ENCODE measurements at places on chromosomes 5 and 9. TPM values are rescaled to one million over a fixed set of nuclear protein-coding genes. Genes with fewer than 3 reads are reported as not detected.

DNA sequence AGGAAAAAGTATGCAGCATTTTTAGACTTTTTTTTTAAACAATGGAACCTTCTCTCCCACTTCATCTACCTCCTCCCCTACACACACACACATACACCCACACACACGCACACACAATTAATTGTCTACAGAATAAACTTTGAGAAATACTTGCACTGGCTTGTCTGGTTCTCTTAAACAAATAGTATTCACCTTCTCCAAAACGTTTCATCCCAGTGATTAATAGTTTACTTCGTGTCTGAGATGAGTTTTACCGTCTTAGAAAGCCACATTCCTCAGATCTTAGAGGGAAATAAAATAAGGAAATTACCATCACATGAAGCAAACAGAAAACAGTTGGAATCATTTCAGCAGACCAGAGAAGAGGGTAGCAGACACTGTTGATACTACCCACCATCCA, 570.6 kb upstream of the CLINT1 start:
- no peaks in the 10 kb centered on the region for H3K36me3 ChIP-seq
- no peak overlapping the region for H3K27ac ChIP-seq
- H3K27me3 ChIP-seq: no peaks in the 10 kb centered on the region
- no peak for DNase-seq

The IQGAP2 gene
- total RNA-seq: 19.8 TPM

- H3K27me3 ChIP-seq: no peaks in the 10 kb centered on the region
- no peak for DNase-seq
- no peaks in the 10 kb centered on the region for H3K4me1 ChIP-seq
- no peaks in the 10 kb centered on the region for H3K36me3 ChIP-seq
- no peak overlapping the region for H3K4me3 ChIP-seq
These were observed 715.1 kb downstream of the MAT2B start for GRCh38 chr5:164220522-164220921.

DNA sequence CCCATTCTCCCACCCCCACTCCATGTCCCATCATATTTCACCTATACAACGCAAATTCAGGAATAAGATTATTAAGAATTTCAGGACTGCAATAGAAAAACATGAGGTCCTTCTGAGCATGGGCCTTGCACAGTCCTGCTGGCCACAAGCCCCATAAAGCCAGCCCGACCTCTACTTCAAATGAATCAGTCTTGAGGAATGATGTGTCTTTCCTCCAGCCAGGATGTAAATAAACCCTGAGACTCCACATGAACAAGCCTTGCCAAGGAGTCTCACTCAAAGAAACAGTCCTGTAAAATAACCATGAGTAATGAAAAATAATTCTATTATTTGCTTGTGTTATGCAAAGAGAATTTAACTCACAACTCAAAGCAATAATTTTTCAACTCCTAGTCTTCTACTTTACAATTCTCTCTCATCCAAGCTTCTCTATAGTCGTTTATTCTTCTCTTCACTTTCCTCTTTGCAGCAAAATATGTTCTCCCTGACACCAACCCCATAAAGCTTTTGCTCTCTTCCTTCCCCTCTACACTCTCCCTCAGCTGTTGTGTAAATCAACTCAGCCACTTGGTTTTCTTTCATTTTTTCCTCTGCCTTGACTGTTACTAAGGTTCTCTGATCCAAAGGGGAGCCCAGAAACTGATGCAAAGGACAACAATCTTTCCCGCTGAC, 140.1 kb upstream of the MOCS2 start:
- no peaks in the 10 kb centered on the region for H3K4me1 ChIP-seq
- peak overlapping the region; percentile 68 for H3K27ac ChIP-seq
- DNase-seq: no peak
- H3K27me3 ChIP-seq: no peaks in the 10 kb centered on the region
- H3K36me3 ChIP-seq: no peaks in the 10 kb centered on the region

The PGM5 gene
- total RNA-seq: 70.9 TPM

The CARD9 gene
- total RNA-seq: 0.43 TPM

DNA sequence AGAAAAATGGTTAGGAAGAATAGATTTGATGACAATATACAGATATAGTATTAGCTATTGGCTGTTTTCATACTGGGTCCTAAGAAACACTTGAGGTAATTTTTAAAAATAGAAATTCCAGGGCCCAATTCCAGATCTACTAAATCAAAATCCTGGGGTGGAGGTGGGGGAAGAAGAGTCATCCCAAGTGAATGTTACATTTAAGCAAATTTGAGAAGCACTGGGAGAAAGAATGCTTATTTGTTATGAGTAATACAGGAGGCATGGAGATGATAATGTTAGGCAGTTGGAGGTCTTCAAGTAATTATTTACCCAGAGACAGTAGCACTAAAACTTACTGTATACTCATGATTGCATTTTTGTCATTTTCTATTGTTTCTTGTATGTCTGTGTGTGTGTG, 93.0 kb upstream of the DAB2 start:
- peaks cover 18% of the 10 kb centered on the region for H3K4me1 ChIP-seq
- H3K4me3 ChIP-seq: no peak overlapping the region
- H3K36me3 ChIP-seq: no peaks in the 10 kb centered on the region
- no peak for DNase-seq

DNA sequence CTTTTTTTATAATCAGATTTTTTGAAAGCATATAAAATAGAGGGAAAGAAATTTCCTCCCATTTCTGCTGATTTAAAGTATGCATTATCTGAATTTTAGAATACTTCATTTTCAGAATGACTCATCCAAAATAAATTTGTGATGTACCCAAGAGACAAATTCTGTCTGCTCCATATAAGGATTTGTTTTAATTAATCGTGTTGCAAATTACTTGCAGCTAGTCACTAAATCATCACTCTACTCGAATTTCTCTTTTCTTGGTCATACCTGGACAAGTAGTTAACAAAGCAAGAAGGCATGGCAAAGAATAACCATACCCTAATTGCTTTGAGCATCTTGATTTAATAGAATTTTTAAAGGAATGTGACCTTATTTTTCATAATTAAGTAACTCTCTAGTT, 284.1 kb upstream of the GRAMD2B start:
- no peaks in the 10 kb centered on the region for H3K27me3 ChIP-seq
- DNase-seq: no peak
- no peaks in the 10 kb centered on the region for H3K36me3 ChIP-seq
- H3K4me1 ChIP-seq: no peaks in the 10 kb centered on the region
- H3K4me3 ChIP-seq: no peak overlapping the region
